ENCODE measurements at places on chromosomes 1 and 21. TPM values are rescaled to one million over a fixed set of nuclear protein-coding genes. Genes with fewer than 3 reads are reported as not detected.

Gene TAF13
- 39.8 TPM for total RNA-seq

Gene GJA9
- not detected for total RNA-seq

GRCh38 chr1:116710420-116711262 lies 43.1 kb upstream of the IGSF3 start:
- no peak for DNase-seq

DNA sequence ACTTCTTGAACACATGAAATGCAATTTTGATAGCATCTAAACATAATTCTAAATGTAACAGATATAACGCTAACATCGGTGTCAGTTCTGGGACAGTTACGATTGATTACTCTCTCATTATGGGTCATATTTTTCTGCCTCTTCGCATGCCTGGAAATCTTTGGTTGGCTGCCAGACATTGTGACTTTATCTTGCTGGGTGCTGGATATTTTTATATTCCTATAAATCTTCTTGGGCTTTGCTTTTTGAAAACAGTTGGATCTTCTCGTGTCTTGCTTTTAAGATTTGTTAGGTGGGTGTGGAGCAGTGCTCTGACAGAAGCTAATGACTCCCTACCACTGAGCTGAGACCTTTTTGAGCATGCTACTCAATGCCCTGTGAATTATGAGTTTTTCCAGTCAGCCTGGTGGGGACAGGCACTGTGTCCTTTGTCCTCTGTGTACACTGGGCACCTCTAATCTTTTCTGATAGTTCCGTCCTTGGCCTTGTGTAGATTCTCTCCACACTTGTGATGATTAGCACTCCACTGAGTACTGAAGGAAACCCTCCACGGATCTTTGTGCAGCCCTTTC lies 28.0 kb upstream of the EDARADD start:
- no peak for DNase-seq

DNA sequence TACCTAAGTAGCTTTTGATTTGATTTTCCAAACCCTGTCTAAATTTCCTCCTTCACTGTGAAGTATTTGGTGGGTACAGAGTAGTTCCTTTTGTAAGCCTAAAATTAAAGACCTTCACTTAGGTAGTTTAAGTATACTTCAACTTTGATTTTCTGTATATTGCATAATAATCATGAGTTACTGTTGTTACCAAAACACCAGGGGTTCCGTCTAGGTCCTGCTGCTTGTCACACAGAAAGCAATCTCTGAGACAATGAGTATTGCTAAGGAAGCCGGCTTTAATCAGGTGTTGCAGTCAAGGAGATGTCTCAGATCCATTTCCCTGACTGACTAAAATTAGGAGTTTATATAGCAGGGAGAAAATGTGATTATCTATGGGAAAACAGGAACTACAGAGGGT lies 15.3 kb downstream of the RPS6KC1 start:
- DNase-seq: no peak

- no peak for DNase-seq
These were observed 83.4 kb downstream of the USP24 start for GRCh38 chr1:55131801-55132200.

Data from osteocyte (in vitro differentiated cells).